ENCODE measurements at places on chromosomes 4 and X.
A peak's percentile ranks its signal among the peaks of the same experiment; 100 is the strongest.

DNA sequence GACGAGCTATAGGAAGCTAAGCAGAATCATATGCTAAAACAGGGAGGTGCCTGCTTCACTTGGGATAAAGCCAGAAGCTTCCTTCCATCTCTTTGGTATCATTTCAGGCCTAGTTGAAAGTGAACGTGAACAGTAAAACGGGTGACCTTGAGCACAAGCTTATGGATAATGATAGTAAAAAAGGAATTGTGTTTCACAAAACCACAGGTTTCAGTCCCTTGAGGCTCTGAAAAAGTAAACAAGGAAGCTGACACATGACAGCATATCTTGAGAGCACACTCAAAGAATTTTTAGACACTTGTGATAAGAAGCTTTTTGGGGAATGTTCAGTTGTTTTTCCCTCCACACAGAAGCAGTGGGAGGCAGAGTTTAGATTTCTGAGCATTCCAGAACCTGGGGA, 286.1 kb downstream of the DCHS2 start:
- no peak for DNase-seq

DNA sequence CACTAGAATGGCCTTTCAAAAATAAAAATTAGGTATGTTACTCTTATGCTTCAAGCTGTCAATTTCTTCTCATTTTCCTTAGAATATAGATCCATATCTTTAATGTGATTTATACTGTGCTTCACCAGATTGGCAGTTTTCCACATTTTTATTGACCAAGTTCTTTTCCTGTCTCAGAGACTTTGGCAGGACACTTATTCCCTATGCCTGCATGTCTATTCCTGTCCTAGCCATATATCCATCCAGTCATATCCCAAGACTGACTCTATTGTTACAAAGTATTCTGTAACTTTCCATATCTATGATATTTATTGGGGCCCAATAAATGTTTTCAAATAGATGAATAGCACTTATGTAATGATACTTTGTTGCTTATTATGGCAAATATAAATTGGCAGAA, 450.7 kb downstream of the GASK1B start:
- no peak for DNase-seq

- peak; percentile 77 for DNase-seq
Observed at GRCh38 chr4:8198906-8199593, at the start of gene SH3TC1. TSS of gene SH3TC1 (plus strand) at chr4:8199290. CDS start at chr4:8205195, 5,905 bp downstream.

GRCh38 chrX:106802388-106803275, at the start of gene TBC1D8B:
TSS of gene TBC1D8B (plus strand) at chrX:106802673. CDS start at chrX:106802854, 181 bp downstream.
- DNase-seq: peak; percentile 35

- no peak for DNase-seq
Observed at GRCh38 chr4:35052546-35052945, 1191.8 kb downstream of the ARAP2 start.

DNA sequence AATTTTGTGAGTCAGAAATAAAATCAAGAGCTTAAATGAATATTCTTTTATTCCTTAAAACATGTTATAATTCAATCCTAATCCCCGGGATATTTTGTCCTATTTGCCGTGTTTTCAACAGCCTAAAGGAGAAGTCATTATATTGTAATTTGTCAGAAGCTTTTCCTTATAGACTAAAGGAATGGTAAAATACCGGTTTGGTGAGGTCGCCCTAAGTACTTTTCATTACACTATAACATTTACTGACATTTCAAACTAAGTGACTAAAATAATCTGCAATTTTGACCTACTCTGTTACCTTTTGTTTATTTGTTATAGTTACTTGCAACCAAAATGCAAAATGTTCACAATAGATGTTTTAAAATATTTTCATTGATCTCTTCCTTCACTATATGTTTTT, 8.8 kb downstream of the DCLK2 start:
- no peak for DNase-seq

DNA sequence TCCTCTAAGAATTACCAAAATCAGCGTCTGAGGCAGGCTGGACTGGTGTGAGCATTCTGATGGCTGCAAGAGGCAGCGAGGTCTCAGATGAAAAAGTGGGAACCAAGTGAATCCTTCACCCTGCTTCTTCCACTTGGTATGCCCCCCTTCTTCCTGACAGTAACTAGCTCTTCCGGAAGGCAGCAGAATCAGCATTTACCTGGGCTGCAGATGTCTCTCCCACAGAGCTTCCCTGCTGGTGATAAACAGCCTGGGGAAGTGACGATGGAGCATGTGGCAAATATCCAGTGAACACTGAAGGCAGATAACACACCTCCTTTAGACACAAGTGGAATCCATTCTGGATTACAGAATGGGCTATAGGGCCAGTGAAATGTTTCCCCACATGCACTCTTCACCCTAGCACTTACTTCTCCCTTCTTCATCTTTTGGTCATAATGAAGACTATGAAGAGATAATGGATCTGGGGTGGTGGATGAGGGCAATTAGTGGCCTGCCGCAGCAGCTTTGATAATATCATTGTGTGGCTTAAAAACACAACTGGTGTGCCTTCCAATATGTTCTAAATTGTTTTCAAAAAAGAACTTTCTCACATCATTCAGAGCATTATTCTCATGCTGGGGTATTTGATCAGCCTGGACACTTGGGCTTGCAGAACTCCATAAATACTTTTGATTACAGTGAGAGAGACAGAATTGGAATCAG, 60.8 kb upstream of the TBC1D9 start:
- no peak for DNase-seq

DNA sequence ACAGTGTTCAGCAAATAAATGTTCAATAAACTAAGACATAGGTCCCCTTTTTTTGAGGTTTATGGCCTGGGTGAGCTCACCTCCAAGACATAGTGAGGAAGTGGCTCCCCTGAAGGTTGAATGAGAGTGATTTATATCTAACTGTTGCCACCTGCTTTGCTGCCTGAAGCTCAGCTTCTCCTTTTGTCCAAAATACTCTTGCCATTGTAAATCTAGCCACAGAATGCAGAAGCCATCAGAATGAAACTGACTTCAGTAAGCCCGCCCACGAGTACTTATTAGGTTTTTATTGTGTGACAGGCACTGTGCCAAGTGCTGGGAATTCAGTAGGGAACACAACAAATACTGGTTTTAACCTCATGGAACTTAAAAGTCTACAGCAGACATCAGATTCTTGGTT, 18.0 kb downstream of the SPINK2 start:
- no peak for DNase-seq

DNA sequence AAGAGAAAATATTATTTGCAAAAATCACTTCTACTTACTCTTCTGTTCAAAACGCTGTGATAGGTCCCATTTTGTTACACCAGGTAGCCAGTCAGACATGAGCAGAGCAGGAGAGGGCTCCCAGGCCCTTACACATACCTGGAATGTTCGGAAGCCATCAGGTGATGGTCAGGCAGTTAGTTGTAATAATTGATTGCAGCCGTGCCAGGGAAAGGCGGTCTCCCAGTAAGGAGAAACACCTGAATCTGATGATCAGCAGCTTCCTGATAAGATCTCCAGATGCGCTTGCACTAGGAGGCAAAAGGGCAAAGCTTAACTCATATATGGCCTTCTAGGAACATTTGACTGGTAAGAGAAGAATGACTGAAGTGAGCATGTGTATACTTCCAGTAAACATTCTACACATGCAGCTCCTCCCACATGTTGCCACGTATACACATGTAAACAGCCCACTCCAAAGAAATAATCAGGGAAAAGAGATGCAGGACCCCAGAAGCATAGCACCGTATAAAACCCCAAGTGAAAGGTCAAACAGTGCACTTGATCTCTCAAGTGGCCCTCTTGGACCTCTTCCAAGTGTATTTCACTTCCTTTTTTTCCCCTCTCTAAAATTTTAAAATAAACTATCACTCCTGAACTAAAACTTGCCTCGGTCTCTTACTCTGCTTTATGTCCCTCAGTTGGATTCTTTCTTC, 1338.0 kb downstream of the FSTL5 start:
- DNase-seq: no peak

GRCh38 chr4:98711526-98711925, 53.1 kb upstream of the TSPAN5 start:
- no peak for DNase-seq

DNA sequence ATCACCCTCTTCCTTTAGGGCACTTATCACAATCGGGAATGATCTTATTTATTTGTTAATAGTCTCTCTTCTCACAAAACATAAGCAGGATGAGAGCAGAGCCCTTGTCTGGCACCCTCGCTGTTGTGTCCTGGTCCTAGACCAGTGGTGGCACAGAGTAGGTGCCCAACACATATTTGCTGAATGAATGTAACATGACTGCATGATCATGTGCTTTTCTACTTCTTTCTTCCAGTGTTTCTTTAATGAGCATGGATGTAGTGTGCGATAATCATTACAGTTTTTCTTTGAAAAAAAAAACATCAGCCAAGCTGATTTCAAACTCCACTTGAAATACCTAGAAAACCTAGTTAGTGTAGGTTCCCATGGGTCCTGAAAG, 164.1 kb downstream of the CHIC2 start:
- DNase-seq: no peak

DNA sequence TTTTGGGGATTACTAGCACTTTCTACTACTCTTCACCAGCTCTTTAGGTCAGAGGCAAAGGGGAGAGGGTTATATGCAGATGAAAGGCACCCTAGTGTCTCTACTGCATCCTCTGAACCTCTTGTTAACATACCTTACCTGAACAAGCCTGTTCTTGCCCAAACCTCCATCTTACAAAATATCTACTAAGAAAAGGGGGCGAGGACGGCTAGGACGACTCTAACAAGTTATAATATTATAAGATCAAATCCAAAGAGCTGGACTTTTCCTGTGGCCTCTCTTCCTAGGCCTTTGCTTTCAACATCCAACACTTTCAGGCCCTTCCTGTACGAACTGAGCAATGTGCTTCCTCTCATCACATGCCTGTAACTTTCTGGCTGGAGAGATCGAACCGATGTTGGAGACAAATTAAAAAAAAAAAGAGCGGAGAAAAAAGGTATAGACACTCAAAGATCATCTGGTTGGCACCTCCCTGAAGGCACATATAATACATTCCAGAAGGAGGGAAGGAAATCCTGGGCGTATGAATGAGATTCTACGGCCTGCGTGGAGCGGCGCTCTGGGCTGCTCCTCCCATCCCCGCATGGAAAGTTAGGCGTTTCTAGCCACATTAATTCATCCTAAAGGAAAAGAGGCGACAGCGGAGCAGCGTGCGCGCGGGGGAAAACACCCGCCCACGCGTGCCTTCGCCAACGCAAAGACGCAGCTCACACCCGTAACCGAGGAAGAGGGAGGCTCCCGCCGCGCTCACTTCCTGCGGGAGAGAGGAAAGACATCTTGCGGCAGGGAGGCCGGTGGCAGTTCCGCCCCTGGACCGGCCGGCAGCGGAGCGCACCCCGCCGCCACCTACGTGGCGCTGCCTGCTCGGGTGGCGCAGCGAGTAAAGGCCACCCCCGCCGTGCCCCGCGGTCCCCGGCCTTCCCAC, 808 bp downstream of the PRDM5 start:
- peak; percentile 70 for DNase-seq

GRCh38 chr4:98527534-98528269, 130.7 kb downstream of the TSPAN5 start:
- DNase-seq: no peak

GRCh38 chr4:38068107-38068506, 107.9 kb downstream of the PTTG2 start:
- no peak for DNase-seq

GRCh38 chr4:84403656-84404055, 95.4 kb downstream of the NKX6-1 start:
- no peak for DNase-seq

DNA sequence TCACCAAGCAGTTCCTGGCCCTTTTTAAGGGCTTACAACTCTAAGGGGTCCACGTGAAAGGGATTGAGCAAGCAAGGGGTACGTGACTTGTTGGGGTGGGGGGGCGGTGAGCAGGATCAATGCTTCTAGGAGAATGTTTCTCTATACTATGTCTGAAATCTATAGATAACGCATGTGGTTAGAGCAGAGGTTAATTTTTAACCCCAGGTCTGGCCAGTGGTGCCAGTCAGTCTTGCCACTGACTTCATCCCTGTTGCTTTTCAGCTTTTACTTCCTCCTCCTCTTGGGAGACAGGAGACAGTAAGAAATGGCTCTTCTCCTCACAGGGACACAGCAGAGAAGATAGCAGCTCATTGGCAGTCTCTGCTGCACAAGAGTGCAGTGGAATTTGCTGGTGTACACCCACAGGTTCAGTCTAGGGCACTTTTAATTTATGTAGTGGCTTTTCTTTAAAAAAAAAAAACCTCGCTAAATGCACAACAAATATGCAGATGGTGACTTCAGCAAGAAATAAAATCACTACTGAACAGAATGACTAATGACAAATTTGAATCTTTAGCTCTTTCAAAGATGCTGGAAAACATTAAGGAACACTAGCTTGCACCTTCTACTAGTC, 190.5 kb downstream of the CCNG2 start:
- no peak for DNase-seq

GRCh38 chr4:142556570-142557238, 289.4 kb downstream of the INPP4B start:
- no peak for DNase-seq

DNA sequence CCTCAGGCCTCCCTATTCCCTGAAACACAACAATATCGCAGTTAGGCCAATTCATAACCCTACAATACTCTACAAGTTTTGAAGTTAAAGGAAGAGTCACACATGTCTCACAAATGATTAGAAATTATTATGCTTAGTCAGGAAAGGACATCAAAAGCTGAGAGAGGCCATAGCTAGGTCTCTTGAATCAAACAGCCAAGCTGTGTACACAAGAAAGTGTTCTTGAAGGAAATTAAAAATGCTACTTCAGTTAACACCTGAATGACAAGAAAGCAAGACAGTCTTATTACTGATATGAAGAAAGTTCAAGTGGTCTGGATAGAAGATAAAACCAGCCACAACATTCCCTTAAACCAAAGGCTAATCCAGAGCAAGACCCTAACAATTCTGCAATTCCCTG, 23.6 kb upstream of the GUCY1A1 start:
- DNase-seq: no peak

GRCh38 chr4:71665358-71665757, 118.5 kb downstream of the GC start:
- no peak for DNase-seq

DNA sequence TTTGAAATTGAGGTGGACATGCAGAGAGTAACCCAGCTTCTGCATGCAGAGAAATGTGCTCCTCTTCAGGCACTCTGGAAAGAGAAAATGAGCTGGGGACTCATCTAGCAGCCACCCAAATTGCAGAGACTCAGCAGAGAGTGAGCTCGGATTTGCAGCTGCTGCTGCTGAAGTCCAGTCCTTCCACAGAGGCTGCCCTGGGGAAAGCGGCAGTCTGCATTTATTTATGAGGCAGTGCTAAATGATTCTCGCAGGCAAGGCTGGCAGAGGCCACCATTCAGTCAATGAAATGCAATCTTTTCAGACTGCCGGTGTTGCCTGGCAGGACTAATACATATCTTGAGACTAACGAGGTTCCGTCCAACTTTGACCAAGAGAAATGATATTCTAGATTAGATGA, 404.8 kb downstream of the NLGN4X start:
- peak; percentile 31 for DNase-seq

Measured in glutamatergic neuron (in vitro differentiated cells).